Cardiac muscle cell (in vitro differentiated cells and primary cell): ENCODE measurements at places on chromosomes 7 and 10. TPM values are rescaled to one million over a fixed set of nuclear protein-coding genes. Genes with fewer than 3 reads are reported as not detected.

STEAP4 gene
- total RNA-seq: not detected in 2 replicates

NUTM2E gene
- total RNA-seq: 0.07 TPM in 1 of 2 replicates, not detected in the other

CHAT gene
- total RNA-seq: not detected in 2 replicates

CYP2C19 gene
- total RNA-seq: not detected in 2 replicates

DGKB gene
- total RNA-seq: 0.53 and 0.86 TPM in 2 replicates

CRYGN gene
- total RNA-seq: 1.0 and 1.3 TPM in 2 replicates

DDX50 gene
- 48.2 and 52.0 TPM in 2 replicates for total RNA-seq

ARHGEF35 gene
- total RNA-seq: 0.35 and 1.7 TPM in 2 replicates

MBLAC1 gene
- 3.7 and 4.2 TPM in 2 replicates for total RNA-seq

HOXA4 gene
- total RNA-seq: 0.14 TPM in 1 of 2 replicates, not detected in the other

PIK3CG gene
- 0.12 TPM in 1 of 2 replicates, not detected in the other for total RNA-seq

ZSWIM8 gene
- 89.3 and 115 TPM in 2 replicates for total RNA-seq

PRSS1 gene
- not detected in 2 replicates for total RNA-seq

UBE2D4 gene
- total RNA-seq: 12.7 and 27.3 TPM in 2 replicates

TMEM72 gene
- total RNA-seq: 1.3 and 2.3 TPM in 2 replicates

HMX3 gene
- total RNA-seq: not detected in 2 replicates

AIFM2 gene
- 4.9 and 5.4 TPM in 2 replicates for total RNA-seq

OR2A25 gene
- not detected in 2 replicates for total RNA-seq

CPA5 gene
- total RNA-seq: not detected in 2 replicates

CPXM2 gene
- total RNA-seq: 0.39 and 1.2 TPM in 2 replicates

UNCX gene
- total RNA-seq: 6.4 and 11.8 TPM in 2 replicates

SYT15B gene
- 0.04 TPM in 1 of 2 replicates, not detected in the other for total RNA-seq

TYW1 gene
- 13.1 and 15.8 TPM in 2 replicates for total RNA-seq

EIF3A gene
- 64.2 and 140 TPM in 2 replicates for total RNA-seq

HEPACAM2 gene
- not detected in 2 replicates for total RNA-seq

SPDYE8 gene
- total RNA-seq: not detected in 2 replicates

DNAH11 gene
- 0.46 and 0.60 TPM in 2 replicates for total RNA-seq

PIP gene
- not detected in 2 replicates for total RNA-seq

ZNF804B gene
- 0.06 TPM in 1 of 2 replicates, not detected in the other for total RNA-seq

HNRNPH3 gene
- 34.8 and 96.1 TPM in 2 replicates for total RNA-seq

DYDC2 gene
- not detected in 2 replicates for total RNA-seq

HOXA10 gene
- not detected in 2 replicates for total RNA-seq

ZNF107 gene
- 1.7 and 2.4 TPM in 2 replicates for total RNA-seq

PNLIPRP2 gene
- not detected in 2 replicates for total RNA-seq

CACNB2 gene
- total RNA-seq: 134 and 172 TPM in 2 replicates

COL17A1 gene
- not detected in 2 replicates for total RNA-seq

LBX1 gene
- not detected in 2 replicates for total RNA-seq

EPO gene
- 0.60 TPM in 1 of 2 replicates, not detected in the other for total RNA-seq

AKR1C2 gene
- 0.39 and 1.0 TPM in 2 replicates for total RNA-seq

LRRC61 gene
- 34.0 and 34.5 TPM in 2 replicates for total RNA-seq

GTF2IRD2 gene
- 7.6 and 12.3 TPM in 2 replicates for total RNA-seq

IFIT1B gene
- not detected in 2 replicates for total RNA-seq

UTF1 gene
- total RNA-seq: not detected in 2 replicates

DUS4L gene
- 19.2 and 22.5 TPM in 2 replicates for total RNA-seq

ATP6V0A4 gene
- 0.28 TPM in 1 of 2 replicates, not detected in the other for total RNA-seq

TMEM184A gene
- total RNA-seq: 2.8 and 3.0 TPM in 2 replicates

SAP25 gene
- total RNA-seq: 1.4 and 1.5 TPM in 2 replicates

PKD2L1 gene
- not detected in 2 replicates for total RNA-seq

TNPO3 gene
- total RNA-seq: 26.9 and 31.1 TPM in 2 replicates

MARVELD1 gene
- total RNA-seq: 35.2 and 38.3 TPM in 2 replicates

CELF2 gene
- total RNA-seq: 51.3 and 82.7 TPM in 2 replicates

HOXA9 gene
- not detected in 2 replicates for total RNA-seq

UCN3 gene
- not detected in 2 replicates for total RNA-seq

KCNIP2 gene
- total RNA-seq: 38.4 and 63.6 TPM in 2 replicates
